ENCODE measurements at places on chromosomes 11 and 22.

DNA sequence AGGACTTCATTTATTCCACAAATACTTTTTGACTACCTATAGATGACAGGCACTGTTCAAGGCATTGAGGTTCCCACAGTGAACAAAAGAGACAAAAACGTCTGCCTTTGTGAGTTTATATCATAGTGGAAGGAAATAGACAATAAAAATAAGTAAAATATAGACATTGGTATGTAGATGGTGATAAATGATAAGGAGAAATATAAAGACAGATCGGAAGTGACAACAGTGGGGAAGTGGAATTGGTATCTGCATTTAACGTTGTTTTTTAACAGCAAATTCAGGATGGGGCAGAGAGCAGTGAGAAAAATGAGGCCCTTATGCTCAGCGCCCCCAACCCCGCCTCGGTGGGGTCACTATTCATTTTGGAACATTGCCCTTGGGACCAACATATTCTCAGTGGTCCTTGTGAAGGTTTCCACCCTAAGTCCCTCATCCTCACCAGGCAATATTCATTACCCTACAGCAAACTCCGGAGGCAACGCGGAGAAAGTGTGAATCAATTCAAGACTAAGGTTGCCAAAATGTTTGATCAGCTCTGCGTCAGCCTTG lies 627 bp upstream of the PEX26 start:
- DNase-seq = no peak

DNA sequence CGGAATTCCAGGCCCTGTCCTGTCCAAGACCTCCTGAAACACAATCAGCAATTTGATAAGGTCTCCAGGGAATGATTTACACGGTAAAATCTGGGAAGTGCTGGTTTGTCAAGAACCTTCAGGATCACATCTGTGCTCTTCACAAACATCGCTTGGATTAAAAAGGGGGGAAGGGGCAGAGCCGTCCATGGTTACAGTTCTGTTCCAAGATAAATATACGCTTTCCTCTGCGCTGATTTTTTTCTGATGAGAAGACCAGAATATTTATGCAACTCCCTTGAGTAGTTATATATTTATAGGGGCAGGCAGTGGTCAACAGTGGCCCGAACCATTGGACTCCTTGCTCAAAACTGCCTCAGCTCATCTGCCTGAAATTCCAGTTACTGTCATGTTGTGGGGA lies 9.2 kb upstream of the APOL5 start:
- no peak for DNase-seq

DNA sequence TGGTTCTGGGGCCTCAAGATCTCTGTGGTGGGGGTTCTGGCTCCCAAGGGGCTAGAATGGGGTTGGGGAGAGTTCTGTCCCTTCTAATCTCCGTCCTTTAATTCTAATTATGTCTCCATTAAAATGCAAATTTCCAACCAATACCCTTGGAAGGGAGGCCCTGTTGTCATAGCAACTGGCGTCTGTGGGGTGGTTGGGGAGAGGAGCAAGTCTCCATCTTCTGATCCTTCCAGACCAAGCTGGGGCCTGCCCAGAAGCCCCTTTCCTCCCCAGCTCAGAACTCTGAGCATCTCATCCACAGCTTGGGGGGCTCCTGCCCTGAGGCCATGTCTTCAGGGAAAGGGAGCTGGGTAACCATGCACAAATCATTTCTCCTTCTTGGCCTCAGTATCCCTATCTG lies 5.4 kb upstream of the RPS19BP1 start:
- DNase-seq = no peak

GRCh38 chr11:100753172-100753543 lies 66.1 kb downstream of the ARHGAP42 start:
- DNase-seq = no peak

GRCh38 chr11:78192911-78193351 lies 4.2 kb downstream of the USP35 start:
- DNase-seq = peak; percentile 62

- peak; percentile 20 for DNase-seq
Observed at GRCh38 chr22:38872831-38873248, 824 bp upstream of the CBX6 start.

DNA sequence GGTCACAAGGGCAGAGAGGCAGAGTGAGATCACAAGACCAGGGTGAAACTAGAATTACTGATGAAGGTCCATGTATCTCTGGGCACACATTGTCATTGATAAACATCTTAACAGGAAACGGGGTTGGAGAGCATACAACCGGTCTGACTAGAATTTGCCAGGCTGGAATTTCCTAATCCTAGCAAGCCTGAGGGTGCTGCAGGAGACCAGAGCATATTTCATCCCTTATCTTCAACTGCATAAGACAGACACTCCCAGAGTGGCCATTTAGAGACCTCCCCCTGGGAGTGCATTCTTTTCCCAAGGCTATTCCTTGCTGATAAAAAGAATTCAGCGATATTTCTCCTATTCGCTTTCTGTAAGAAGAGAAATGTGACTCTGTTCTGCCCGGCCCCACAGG lies 84.6 kb upstream of the IZUMO1R start:
- no peak for DNase-seq

- DNase-seq = no peak
Observed at GRCh38 chr11:75567971-75568370, 5.9 kb downstream of the SERPINH1 start.

DNA sequence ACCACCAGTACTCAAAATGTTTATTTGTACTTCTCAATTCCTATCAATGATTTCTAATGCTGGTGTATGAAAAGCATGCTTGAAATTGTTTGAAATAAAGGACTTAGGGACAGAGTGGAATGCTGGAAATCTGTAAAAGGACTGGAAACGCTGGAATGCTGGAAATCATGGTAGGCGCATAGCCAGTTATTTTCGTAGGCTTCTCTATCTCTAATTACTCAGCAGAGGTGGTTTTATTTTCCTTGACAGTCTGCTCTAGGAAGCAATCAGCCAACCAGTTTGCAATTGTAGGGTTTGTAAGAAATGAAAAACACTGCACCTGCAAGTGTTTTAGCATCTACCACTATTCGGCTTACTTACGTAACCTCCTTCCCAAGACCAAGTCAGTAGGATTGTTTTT lies 788 bp downstream of the LIN7C start:
- DNase-seq = no peak

- no peak for DNase-seq
Observed at GRCh38 chr11:17745023-17745772, 10.6 kb downstream of the KCNC1 start.

GRCh38 chr11:65560555-65561418 lies 2.6 kb upstream of the LTBP3 start:
- DNase-seq = no peak

GRCh38 chr11:17746096-17746495 lies 11.5 kb downstream of the KCNC1 start:
- DNase-seq = no peak

GRCh38 chr11:75140269-75141138 lies 10.4 kb upstream of the SLCO2B1 start:
- peak; percentile 64 for DNase-seq

- peak; percentile 2 for DNase-seq
Observed at GRCh38 chr11:90426442-90426841, 203.6 kb upstream of the CHORDC1 start.

DNA sequence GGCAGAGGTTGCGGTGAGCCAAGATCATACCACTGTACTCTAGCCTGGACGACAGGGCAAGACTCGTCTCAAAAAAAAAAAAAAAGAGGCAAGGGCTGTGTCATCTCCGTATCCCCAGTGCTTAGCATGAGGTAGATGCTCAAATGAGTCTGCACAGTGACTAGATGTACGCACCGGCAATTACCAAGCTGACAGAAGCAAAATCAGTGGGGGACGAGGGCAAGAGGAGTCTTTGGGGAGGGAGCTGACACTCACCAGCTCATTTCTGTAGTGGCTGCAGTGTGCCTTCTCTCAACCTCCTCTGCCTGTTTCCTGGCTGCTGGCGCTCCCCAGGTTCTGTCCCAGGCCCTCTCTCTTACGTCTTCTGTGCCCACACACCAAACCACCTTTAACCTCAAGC lies 69.9 kb downstream of the PACSIN2 start:
- DNase-seq = no peak

GRCh38 chr22:44098021-44098739 lies 74.1 kb downstream of the PARVB start:
- no peak for DNase-seq

DNA sequence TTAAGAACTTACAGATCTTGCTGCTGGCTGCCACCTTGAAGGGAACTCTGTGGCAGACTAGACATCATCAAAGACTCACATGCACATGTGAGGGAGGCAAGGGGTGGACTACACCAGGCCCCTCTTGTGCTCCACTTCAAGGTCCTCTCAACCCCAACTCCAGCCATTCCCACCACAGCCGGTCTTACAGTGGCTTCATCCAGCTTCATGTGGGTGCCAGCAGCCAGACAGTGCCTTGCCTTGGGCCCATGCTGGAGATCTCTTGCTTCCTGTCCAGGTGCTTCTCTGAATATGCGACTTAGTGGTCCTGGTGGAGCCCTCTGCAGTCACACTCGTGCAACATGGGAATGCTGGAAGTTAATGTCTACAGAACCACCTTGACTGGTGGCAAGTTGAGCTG lies 44.6 kb upstream of the WNT7B start:
- DNase-seq = no peak

DNA sequence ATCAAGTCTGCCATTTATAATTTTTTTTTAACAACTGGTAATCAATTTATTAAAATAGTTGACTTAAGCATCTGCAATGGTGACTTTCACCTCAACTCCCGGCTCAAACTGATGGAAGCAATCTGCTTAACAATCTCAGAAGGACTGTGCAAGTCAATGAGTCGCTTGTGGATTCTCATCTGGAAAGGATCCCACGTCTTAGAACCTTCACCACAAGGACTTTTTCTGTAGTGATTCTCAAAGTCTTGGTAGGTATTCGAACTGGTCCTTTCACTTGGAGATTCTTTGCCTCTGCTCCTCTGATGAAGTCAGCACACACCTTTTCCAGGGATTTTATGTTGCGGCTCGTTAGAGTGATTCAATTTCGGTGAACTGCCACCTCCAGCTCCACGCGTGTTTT lies 7.3 kb downstream of the RSF1 start:
- no peak for DNase-seq

GRCh38 chr11:2314525-2315394 lies 12.9 kb downstream of the TSPAN32 start:
- DNase-seq = no peak

DNA sequence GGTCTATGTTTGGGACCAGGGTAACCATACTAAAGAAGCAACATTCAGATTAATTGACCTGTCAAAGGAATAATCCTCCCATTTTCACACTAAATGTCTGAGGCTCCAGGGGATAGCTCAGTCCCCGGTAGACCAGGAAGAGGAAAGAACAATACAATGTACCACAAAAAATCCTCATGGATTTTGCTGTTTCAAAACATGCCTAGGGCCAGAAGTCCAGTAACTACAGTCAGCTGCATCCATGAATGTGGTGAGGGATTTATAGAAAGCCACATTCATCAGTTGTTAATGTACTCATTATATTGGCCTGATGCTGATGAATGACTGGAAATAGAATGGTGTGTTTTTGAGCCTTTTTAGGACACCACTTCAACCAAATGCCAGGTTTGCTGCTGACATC lies 6.9 kb upstream of the ETS1 start:
- DNase-seq = no peak

DNA sequence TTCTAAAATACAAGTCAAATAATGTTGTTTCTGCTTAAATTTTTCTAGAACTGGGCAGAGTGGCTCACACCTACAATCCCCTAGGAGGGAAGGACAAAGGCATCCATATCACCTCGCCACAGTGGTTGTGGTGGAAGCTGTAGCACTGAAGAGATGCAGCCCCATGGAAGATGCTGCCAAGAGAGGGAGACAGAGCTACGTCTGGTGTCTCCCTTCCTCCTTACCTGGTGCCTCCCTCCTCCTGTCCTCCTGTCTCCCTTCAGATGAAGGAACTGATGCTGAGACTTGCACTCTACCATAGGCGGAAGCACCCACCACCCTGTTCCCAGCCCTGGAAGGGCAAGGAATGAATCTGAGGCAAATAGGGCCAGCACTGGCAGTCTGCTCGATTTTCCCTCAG lies 22.3 kb downstream of the MMP27 start:
- no peak for DNase-seq

GRCh38 chr11:34502949-34503348 lies 10.6 kb downstream of the ELF5 start:
- peak; percentile 13 for DNase-seq

GRCh38 chr11:128518493-128519207 lies 68.7 kb downstream of the ETS1 start:
- DNase-seq = no peak

DNA sequence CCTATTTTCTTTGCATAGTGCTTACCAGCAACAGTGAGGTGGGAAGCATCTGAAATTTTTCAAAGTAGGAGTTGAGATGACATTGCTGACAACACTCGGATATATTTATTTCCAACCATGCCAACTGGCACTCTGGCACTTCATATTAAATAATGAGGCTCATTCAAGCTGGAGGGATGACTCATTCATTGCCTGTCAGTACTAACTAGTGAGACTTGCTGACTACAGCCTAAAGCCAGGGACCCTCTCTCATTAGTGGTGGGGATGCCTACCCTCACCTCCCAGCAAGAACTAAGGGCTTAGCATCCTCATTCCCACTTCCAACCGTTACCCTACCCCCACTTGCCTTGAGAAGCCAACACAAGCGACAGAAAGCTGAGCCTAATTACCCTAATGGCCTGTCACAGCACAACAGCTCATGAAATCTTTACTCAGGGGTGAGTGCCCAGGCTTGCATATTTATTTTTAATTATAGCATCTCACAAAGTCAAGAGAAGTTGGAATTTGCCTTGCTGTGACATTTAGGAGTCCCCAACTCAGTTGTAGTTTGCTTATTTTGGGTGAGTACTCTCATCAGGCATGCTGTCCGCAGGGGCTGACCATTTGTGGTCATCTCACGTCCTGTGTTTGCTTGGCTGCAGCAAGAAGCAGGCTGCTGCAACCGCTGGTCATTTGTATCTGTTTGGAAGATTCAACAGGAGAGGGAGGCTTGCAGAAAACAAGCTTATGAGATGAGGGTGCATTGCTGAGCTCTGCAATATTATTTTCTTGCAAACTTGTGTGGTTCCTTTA lies 181.6 kb upstream of the POU2AF2 start:
- DNase-seq = no peak

Measured in inflammatory macrophage (primary cell).